ENCODE measurements at places on chromosomes 5 and 9.
A peak's percentile ranks its signal among the peaks of the same experiment; 100 is the strongest.

DNA sequence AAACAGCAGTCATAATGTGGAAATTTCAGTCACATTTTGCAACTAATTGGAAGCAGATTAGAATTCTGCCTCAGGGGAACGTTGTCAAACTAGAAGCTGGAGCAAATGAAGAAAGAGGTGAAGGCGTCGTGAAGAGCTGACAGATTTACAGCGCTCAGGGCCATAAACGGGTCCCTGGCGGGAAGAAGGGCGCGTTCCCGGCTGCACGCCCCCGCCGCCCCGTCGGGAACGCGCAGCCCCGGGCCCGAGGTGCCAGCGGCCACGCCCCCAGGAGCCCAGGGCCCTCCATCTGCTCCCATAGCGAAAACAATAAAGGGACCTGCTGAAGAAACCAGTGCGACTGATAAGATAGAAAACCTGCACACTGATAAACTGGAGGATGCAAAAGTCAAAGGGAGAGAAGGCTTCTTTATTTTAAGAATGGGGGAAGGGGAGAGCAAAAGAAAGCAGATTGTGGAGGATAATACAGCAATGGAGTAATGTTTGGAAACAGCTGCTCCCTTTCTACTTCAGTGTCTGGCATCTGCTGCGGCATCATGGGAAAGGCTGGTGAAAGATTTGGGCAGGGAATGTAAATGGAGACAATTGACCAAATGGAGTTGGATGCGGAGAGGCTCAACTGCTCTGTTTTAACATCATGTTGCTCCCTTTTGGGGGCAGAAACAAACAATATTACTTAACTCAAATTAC is 11.1 kb downstream of the ZNF608 start:
- peak overlapping the region; percentile 11 for H3K4me3 ChIP-seq
- no peak for DNase-seq
- H3K27ac ChIP-seq = peak overlapping the region; percentile 49
- H3K27me3 ChIP-seq = no peaks in the 10 kb centered on the region
- peaks cover 63% of the 10 kb centered on the region for H3K4me1 ChIP-seq
- H3K36me3 ChIP-seq = no peaks in the 10 kb centered on the region

DNA sequence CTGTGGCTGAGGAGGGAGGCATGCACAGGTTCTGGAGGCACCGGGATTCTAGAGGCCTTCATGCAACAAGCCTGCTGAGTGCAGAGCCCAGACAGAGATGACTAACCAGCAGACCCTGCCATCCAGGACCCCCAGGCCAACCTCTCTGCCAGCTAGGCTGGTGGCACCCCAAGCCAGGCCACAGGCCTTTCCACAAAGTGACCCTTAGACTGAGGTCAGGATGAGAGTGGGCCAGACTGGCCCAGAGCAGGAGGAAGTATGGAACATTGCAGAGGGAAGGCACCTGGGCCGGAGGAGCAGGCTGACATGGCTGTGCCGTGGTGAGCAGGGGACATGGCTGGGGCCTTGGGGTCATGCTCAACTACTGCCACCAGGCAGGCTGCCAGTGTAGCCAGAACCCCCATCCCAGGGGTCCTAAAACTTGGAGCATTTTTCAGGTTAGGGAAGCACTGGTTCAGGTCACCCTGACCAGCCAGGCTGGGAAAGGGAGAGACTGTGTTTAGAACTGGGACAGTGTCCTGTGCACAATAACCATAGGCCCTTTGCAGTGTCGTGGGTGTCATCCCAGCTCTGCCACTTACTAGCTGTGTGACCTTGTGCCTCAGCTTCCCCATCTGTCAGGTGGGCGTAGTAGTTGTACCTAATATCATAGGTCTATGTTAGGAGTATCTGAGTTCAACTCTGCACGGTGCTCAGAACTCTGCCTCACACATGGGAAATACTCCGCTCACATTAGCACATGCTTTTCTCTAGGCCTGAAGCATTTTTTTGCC is 17.3 kb downstream of the TCF7 start:
- no peak for DNase-seq
- peaks cover 15% of the 10 kb centered on the region for H3K36me3 ChIP-seq
- peaks cover 14% of the 10 kb centered on the region for H3K4me1 ChIP-seq
- H3K4me3 ChIP-seq = no peak overlapping the region
- H3K27ac ChIP-seq = no peak overlapping the region

DNA sequence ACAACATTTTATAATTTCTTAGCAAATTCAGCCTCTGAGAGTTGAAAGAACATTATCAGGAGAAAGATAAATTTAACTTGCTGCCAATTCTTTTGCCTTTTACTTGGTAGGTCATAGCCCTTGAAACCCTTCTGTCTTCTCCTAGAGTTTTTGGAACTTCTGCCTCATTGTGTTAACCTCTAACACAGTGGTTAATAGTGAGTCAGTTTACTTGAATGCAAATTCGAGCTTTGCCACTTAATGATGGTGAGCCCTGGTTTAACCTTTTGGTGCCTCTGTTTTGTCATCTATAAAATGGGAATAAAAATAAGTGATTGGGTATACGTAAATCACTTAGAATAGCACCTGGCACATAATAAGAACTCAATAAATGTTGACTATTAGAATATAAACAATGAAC is 1.8 kb upstream of the INIP start:
- H3K36me3 ChIP-seq = no peaks in the 10 kb centered on the region
- H3K4me1 ChIP-seq = no peaks in the 10 kb centered on the region
- H3K27me3 ChIP-seq = no peaks in the 10 kb centered on the region
- DNase-seq = no peak
- H3K4me3 ChIP-seq = no peak overlapping the region
- H3K27ac ChIP-seq = no peak overlapping the region

- H3K36me3 ChIP-seq = no peaks in the 10 kb centered on the region
- no peak overlapping the region for H3K4me3 ChIP-seq
- no peak overlapping the region for H3K27ac ChIP-seq
- H3K27me3 ChIP-seq = no peaks in the 10 kb centered on the region
- no peaks in the 10 kb centered on the region for H3K4me1 ChIP-seq
Observed at GRCh38 chr9:137286975-137287383, 9.5 kb downstream of the TOR4A start.

- H3K27ac ChIP-seq = no peak overlapping the region
- no peak for DNase-seq
- H3K4me1 ChIP-seq = no peaks in the 10 kb centered on the region
Observed at GRCh38 chr5:111229871-111230810, 6.0 kb downstream of the CAMK4 start.

DNA sequence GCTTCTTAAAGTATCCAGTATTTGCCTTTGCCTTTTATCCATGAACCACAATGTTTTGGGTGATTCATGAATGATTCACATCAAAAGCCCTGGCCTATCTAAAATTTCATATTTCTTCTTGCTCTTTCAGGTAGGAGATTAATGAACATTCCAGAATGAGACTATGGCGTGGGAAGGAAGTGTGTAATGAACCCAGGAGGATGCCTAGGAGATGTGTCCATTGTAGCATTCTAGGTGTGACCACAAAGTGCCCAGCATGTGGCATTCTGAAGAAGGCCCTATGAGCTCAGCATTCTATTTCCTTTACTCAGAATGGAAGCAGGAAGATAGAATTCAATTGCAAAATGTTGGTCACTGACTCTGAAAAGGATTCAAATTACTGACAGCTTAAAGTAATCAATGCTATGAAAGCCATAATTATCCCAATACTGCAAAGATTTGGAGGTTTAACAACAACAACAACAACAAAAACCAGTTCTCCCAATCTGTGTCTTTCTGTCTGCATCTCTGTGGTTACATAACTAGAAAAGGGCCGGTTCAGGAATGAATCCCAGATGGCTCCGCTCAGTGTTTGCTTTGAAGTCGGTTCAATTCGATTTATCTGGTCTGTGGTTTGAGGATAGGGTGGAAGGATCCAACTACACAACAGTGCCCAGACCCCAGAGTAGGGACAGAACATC is 126.7 kb downstream of the FOXD1 start:
- no peak overlapping the region for H3K27ac ChIP-seq
- no peak for DNase-seq
- no peak overlapping the region for H3K4me3 ChIP-seq
- H3K27me3 ChIP-seq = no peaks in the 10 kb centered on the region
- H3K4me1 ChIP-seq = no peaks in the 10 kb centered on the region
- H3K36me3 ChIP-seq = no peaks in the 10 kb centered on the region

GRCh38 chr5:106521701-106522100 is 1149.0 kb downstream of the EFNA5 start:
- no peaks in the 10 kb centered on the region for H3K27me3 ChIP-seq
- H3K36me3 ChIP-seq = no peaks in the 10 kb centered on the region
- DNase-seq = no peak
- no peak overlapping the region for H3K27ac ChIP-seq
- no peaks in the 10 kb centered on the region for H3K4me1 ChIP-seq

- H3K4me3 ChIP-seq = no peak overlapping the region
- H3K27me3 ChIP-seq = no peaks in the 10 kb centered on the region
- no peaks in the 10 kb centered on the region for H3K36me3 ChIP-seq
- H3K4me1 ChIP-seq = peaks cover 8% of the 10 kb centered on the region
Observed at GRCh38 chr5:41772785-41773442, 97.3 kb downstream of the OXCT1 start.

Measured in right atrium auricular region (tissue), 2 donors.